Femur (tissue), 1 donor: ENCODE measurements at places on chromosomes 3 and 15.
A peak's percentile ranks its signal among the peaks of the same experiment; 100 is the strongest.

- DNase-seq = no peak
Measured at GRCh38 chr3:133089906-133090485, 51.8 kb downstream of the TMEM108 start.

DNA sequence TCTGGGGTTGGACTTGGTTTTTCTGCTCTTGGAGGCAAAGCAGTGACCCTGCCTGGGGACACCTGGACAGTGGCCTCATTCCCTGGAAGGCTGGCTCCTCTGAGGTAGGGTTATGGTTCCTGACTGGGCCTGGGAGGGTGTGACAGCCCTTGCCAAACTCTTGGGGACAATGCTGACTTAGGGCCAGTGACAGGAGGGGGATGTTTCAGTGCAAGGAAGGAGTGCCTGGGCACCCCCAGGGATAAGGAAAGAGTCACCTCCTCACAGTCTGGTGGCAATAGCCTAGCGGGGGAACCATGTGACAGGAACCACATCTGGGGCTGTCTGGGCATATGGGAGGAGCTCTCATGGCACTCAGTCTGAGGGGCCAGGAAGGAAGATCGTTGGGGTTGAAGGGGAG lies 91.8 kb downstream of the ABHD5 start:
- DNase-seq = no peak

- DNase-seq = no peak
Measured at GRCh38 chr15:29517829-29518228, 248.2 kb upstream of the NSMCE3 start.

DNA sequence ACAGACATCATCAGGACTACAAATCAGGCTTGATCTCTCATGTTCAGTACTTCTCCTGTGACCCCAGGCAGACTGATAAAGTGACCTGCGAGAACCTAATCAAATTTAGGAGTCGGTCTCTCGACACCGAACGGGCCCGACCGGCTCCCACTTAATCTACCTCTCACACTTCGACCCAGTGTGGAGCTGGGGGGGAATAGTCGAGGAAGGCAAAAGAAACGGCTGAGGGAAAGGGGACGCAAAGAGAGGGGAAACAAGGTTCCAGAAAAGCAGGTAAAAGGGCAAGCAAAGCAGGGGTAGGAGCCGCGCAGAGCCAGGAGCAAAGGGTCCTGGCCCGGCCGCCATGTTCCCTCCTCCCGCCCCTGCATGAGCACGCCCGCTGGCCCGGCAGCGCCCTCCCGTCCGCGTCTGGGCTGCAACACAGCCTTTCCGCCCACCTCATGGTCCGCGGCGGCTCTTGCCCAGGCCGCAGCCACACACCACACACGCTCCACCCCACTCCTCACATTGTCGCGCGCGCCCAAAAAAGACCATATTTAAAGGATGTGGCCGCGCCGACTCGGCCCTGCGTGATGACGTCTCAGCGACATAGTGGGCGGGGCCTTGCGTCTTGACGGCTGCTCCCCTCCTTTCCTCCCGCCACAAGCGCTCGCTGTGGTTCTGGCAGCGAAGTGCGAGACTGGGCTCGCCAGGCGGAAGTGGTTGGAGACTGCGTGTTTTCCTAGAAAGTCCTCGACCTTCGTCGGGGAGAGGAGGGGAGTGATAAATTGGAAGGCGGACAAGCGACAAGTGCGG lies at the start of gene ICE2:
Gene ICE2 (minus strand): TSS at position 577 of the 795 bp plus-strand sequence. CDS start 1,165 bp downstream, outside the sequence.
- DNase-seq = peak; percentile 98

DNA sequence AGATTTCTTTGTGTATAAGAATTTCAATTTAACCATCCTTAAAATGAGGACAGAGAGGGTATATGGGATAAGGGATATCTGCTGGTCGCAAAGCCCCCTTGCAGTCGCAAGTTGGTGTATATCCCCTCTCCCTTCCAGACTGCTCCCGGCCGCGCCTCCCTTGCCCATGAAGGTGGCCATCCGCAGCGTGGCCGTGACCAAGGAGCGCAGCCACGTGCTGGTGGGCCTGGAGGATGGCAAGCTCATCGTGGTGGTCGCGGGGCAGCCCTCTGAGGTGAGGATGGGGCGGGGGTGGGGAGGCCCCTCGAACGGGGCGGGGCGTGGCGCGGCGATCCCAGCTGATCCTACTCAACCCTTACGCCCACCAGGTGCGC lies 29.4 kb downstream of the NBEAL2 start:
- no peak for DNase-seq

DNA sequence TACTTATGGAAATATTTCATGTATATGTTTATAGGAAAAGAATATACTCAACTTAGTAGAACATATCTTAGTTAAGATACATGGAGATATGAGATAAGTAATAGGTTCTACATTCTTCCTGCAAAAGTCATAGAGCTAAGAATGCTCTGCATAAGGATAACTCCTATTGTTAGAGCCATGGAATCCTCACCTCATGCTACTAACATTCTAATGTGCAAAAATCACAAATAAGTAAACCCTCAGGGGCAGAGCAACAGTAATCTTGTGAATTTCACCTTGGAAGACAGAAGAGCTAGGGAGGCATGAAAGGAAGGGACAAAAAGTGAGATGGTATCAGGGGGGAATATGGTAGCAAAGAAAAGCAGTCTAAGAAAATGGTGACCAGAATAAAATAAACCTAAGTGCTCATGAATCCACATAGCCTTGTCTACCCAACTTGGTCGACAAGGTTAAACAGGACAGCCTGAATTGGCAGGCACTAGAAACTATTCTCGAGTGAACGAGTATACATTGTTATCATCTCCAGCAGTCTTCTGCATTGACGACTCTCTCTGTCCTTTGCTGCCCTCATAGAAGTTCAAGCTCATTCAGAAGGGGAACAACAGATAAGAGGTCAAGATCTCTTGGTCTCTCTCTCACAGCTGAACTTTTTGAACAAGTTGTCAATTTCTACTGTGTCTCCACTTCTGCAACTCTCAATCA lies 52.8 kb downstream of the XRN1 start:
- no peak for DNase-seq

DNA sequence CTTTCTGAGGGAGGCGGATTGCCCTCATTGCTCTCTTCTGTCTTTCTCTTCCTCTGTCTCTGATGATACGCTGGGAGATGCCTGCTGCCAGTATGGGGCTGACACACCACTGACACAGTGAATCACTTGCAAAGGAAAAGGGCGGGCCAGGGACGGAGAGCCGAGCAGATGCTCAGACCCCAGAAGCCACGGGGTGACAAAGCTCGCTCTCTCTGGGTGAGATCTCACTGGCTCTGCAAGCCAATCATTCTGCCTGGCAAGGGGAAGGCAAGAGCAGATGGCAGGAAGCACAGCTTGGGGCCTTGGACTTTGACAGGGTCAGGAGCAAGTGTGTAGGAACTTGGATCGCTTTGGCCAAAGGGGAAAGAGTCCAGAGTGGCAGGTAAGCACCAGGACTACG lies 198.7 kb downstream of the NTRK3 start:
- DNase-seq = no peak

DNA sequence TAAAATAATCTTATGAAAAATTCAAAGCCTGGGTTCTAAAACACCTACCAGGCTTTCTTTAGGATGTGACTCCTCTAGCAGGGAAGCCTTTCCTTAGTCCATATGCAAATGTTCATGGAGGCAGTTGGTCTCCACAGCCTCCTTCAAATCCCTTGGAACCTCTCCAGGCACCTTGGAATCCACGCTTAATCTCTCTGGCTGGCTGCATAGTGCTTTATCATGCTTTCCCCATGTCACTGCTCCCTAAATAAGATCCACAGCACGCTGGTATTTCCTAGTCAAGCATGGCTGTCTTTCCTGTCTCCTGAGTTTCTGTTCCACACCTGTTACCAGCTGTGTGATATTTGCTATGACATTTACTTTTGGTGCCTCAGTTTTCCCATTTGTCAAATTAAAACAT lies 71.3 kb downstream of the CLSTN2 start:
- DNase-seq = no peak

DNA sequence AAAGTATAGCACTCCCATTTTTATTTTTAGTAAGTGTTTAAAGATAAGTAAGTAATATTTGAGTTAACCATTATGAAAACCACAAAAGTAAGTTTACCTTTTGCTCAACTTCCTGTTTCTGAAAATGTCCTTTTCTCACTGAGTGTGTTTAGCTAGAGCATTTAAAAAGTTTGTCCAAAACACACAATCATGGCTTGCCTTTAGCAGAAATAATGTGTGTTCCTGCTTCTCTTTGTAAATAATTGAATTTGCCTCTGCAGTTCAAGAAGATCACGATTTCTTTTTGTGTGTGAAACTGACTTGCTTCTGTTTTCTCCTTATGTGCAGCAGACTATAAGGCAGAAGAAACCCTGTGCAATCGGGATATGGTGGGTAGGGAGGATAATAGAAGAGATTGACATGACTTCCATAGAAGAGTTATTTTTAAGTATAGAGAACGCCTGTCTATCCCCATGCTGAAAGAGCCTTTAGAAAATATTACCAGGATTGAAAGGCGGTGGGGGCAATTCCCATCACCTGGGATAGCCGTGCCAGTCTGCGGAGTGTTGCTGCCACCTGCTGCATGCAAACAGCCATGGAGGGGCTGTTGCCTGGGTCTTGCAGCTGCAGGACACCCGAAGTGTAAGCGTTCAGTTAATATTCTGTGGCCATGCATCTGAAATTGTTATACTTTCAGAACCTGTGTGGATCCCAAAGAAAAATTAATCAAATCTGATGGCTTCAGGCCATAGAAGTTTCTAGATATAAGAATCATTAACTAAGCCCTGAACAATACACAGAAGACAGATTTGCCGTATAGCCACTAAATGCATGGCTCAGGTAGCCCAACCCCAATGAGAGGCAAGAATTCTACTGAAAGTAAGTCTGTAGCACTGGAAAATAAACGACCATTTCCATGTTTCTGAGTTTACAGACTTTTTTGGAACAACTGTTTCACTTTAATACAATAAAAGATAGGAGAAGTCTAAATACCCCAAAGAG lies 2.4 kb upstream of the CD96 start:
- peak; percentile 59 for DNase-seq

DNA sequence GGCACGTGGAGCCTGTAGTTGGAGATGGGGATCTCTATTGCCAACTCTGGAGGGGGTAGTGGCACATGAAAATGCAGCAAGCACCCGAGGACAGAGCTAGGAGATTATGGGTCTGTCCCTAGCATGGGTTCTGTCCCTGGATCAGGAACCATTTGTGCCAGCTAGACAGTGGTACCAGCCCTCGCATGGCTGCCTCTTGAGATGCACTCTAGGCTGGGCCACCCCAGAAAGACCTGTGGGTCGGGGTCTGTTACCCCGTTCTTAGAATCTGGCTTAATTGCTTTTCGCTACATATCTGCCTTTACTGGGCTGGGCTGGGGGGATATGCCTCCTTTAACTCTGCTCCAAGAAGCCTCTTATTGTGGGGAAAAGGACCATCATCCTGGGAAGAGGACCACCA lies 54.5 kb downstream of the EPHB1 start:
- no peak for DNase-seq

GRCh38 chr15:82648257-82649103 lies 1.3 kb upstream of the CPEB1 start:
- DNase-seq = no peak

DNA sequence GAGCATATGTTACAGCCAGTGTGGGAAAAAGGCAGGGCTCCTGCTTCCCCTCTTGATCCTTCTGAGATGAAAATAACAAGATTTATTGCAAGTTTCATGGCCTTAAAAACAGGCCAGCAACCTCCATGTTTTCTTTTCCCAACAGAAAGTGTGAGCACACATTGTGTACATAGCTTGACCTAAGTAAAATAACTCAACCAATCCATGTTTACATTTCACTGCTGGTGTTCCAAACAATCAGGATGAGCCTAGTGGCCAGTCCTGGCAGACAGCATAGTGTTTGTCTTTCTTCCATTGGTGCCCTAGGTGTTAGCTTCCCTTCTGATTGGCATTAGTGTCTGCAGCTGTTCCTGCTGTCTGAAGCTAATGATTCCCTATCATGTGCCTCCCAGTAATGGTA lies 847.7 kb downstream of the EPHA3 start:
- DNase-seq = no peak

DNA sequence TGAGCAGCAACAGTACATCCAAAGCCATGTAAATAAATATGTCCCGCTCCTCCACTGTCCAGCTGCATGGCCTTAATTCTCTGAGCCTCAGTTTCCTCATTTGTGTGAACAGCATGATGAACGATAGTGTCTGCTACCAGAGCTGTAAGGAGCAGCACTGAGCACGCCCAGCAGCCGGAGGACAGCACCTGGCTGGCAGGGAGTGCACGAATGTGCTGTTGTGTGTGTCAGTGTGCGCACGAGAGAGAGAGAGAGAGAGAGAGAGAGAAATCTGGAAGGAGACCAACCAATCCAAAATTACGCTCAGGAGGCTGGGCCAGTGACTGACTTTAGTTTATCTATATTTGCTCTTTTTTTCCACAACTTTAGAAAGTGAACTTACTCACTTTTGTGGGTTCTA lies 26.6 kb upstream of the PLXNA1 start:
- no peak for DNase-seq
